ENCODE measurements at places on chromosomes 6 and 20. TPM values are rescaled to one million over a fixed set of nuclear protein-coding genes. Genes with fewer than 3 reads are reported as not detected.
A peak's percentile ranks its signal among the peaks of the same experiment; 100 is the strongest.

- H3K4me1 ChIP-seq = no peaks in the 10 kb centered on the region
- H3K27ac ChIP-seq = no peak overlapping the region
- no peak overlapping the region for H3K4me3 ChIP-seq
- H3K36me3 ChIP-seq = no peaks in the 10 kb centered on the region
- no peaks in the 10 kb centered on the region for H3K27me3 ChIP-seq
Observed at GRCh38 chr6:142561511-142562265, 259.9 kb downstream of the ADGRG6 start.

GRCh38 chr6:149318581-149319286 lies 1.2 kb downstream of the TAB2 start:
- H3K4me1 ChIP-seq = peaks cover 54% of the 10 kb centered on the region
- H3K27me3 ChIP-seq = no peaks in the 10 kb centered on the region
- peak overlapping the region; percentile 99 for H3K27ac ChIP-seq

DNA sequence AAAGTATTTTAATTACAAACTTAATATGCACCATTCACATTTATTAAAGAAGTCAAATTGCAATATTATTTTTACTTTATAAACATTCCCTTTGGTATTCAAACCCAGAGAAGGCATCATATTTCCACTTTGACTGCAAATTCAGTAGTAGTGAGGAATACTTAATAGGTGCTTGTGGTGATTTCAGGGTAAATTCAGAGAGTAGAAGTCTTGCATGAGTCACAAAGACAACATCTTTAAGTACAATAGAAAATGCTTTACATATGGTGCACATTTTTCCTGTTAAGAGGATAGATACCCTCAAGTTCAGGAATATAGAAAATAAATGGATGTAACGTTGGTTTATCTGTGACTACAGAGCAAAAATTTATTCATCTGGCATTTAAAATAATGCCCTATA lies 390.2 kb downstream of the TENT5A start:
- H3K4me1 ChIP-seq = no peaks in the 10 kb centered on the region
- H3K36me3 ChIP-seq = no peaks in the 10 kb centered on the region
- no peak for DNase-seq
- no peak overlapping the region for H3K4me3 ChIP-seq
- no peaks in the 10 kb centered on the region for H3K27me3 ChIP-seq

SLC22A16 gene
- total RNA-seq = 0.36 TPM

- no peaks in the 10 kb centered on the region for H3K27me3 ChIP-seq
- H3K27ac ChIP-seq = no peak overlapping the region
- H3K36me3 ChIP-seq = no peaks in the 10 kb centered on the region
- DNase-seq = no peak
Observed at GRCh38 chr6:35357677-35358076, 15.3 kb downstream of the PPARD start.

TMEM239 gene
- not detected for total RNA-seq

DNA sequence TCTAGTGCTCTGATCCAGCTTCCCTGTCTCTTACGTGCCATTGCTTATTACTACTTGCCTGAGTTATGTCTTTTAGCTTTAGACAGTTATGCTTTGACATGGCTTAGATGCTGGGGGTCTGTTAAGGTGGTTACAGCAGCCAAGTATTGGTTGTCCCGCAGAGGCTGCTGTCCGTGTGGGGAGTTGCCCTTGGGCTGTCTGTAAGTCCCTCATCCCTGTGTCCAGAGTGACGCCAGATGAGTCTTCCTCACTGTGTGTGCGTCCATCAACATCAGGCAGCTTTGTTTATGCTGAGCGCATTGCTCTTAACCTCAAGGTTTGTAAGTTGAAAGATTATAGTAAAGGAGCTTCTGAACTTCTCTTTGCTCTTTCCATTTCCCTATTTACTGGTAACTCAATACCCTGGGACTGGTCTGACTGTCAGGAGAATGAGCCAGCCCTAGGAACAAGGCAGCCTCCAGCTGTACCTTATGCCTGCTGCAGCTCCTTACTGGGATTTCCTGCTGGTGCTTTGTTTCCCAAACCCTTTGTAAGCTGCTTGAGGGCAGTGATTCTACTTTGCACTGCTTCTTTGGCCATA lies 7.2 kb downstream of the FAM120B start:
- H3K4me1 ChIP-seq = peaks cover 20% of the 10 kb centered on the region
- no peak for DNase-seq
- H3K27ac ChIP-seq = no peak overlapping the region
- H3K27me3 ChIP-seq = no peaks in the 10 kb centered on the region
- peaks cover 2% of the 10 kb centered on the region for H3K36me3 ChIP-seq
